ENCODE measurements at places on chromosomes 5 and 9.

DNA sequence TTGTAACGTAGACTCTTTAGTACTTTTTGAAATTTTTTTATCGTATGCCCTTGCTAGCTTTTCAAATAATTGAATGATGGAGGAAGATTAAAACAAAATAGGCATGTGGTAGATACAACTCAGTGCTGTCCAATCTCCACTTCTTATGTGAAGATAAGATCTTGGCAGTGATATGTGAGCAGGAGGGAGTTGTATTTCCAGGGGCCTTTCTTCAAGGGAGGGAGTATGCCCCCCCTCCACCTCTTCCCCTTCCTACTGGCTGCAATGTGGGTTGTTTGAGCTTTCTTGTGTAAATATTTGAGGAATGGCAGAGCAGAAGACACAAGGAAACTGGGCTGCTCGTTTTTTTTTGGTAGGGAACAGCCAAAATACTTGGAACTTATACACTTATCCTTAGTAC, 374.9 kb downstream of the PSAT1 start:
- no peak for DNase-seq

DNA sequence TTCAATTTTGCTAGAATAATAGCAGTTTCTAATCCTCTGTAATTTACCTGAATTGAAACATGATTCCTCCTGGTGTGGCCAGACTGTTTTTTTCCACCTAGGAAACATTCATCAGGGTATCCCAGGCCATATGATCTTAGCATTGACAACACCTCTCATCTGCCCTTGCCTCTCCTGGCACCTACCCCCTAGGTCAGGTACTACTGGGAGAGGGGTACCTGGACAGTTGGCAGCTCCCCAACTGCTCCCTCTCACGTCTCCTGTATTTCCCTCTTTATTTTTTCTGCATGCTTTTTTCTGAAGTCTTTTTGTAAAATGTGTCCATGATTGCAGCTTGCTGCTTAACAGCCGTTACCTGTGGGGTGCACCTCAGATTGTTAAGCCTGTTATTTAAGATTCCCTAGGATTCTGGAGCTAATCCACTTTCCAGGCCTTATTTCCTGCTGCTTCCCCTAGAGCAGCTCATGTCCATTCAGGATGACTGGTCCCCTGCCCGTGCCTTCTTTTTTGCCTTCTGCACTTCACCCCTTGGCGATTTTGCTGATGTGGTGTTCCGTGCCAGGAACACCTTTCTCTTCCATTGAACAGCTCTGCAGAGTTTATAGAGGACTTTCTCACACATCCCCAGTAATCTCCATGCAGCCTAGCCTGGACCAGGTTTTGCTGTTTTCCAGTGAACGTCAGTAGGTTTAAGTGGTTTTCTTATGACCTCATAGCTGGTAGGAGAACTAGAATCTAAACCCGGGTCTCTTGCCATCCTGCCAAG, 33.6 kb downstream of the SNX30 start:
- DNase-seq = no peak

DNA sequence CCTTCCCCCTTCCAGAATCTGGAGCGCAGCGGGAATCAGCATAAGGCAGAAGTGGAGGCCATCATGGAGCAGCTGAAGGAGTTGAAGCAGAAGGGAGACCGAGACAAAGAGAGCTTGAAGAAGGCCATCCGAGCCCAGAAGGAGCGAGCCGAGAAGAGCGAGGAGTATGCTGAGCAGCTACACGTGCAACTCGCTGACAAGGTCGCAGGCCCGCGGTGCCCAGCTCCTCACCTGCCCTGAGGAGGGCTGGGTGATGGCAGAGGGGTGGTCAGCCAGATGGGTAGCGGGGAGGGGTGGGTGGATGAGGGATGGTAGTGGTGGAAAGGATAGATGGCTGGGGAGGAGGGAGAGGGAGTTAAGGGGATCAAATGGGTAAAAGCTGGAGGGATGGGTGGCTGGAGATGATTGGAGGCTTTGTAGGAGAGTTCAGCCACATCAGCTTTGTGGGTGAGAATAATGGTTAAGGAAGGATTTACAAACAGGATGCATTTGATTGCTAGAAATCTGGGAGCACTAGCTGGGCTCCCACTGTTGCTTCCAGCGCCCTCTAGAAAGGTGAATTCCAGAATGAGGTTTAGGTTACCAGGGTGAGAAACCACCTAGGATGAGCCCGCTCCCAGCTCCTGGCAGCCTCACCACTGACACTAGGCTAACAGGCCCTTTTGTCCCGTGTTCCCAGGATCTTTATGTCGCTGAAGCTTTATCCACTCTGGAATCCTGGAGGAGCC, 19.7 kb upstream of the GLE1 start:
- DNase-seq = no peak

- DNase-seq = no peak
These were observed 430.6 kb upstream of the DAP start for GRCh38 chr5:11191673-11192072.

- DNase-seq = peak; percentile 88
These were observed 23.1 kb upstream of the NSMF start for GRCh38 chr9:137482094-137482781.

GRCh38 chr5:10920400-10920799, 159.4 kb upstream of the DAP start:
- no peak for DNase-seq
